EL (cell line): ENCODE measurements at places on chromosomes 16 and 17.

DNA sequence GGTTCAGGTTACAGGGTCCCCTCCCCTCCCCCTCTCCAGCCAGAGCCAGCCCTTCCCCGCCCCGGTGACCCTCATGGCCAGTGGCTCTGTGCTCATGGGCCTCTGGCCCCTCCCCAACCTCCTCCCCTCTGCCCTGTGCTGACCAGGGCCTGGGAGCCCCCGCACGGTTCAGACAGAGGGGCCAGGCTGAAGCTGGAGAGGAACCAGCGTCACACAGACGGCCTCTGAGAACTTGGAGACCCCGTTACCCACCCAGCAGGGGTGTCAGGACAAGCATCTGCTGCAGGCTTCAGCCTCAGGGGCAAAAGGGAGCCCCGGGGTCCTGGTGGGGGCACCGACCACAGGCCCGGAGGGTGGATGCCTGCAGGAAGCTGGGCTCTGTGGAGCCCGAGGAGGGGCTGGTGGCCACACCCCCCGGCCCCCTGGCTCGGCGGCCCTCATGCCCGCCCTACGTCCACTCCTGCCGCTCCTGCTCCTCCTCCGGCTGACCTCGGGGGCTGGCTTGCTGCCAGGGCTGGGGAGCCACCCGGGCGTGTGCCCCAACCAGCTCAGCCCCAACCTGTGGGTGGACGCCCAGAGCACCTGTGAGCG, at the start of gene WFIKKN1:
Gene WFIKKN1, plus strand, starts transcription at position 171 of the 591 bp plus-strand sequence. Its CDS starts 269 bp downstream, at position 440.
- no peak for DNase-seq

DNA sequence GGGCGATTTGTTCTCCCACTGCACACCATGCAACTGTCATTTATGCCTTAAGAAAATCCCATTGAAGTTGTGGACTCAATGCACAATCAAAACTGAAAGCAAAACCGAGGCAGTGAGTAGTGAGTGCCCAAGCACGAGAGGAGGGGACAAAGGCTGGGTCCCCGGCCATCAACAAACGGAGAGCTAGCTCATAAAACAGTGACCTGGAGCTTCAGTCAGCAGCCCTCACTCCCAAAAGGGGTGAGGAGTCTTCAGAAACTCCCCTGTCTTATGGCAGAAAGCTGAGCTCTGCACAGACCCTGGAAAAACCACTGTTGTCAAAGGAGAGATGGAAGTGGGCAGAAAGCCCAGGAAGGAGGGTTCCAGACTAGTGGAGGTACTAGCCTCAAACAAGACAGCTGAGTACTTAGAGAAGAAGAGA, 96.9 kb downstream of the ADCY9 start:
- DNase-seq: peak; percentile 22

DNA sequence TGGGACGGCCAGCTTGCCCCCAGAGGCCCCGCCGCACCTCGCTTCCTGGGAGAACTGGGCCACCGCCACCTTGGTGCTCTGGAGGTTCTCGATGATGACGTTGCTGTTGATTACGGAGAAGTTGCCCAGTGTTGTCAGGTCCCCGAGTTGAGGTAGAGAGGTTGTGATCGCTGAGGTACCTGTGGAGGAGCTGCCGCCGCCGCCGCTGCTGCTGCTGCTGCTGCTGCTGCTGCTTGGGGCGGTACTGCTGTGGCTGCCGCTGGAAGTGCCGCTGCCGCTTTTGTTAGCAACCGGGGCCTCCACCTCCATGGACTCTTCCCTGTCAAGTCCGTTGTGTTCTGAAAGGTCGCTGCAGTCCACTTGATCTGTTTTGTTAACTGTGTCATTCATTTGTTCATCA, 9.5 kb downstream of the SALL1 start:
- DNase-seq: no peak

- DNase-seq: no peak
These were observed 116.4 kb downstream of the NPIPB5 start for GRCh38 chr16:22627043-22627442.

- peak; percentile 85 for DNase-seq
These were observed 975 bp downstream of the SNX29 start for GRCh38 chr16:11977376-11978041.
